ENCODE measurements at places on chromosomes 11 and 22. TPM values are rescaled to one million over a fixed set of nuclear protein-coding genes. Genes with fewer than 3 reads are reported as not detected.

Gene TCN1
- not detected for total RNA-seq

Gene OR51B4
- total RNA-seq = not detected

Gene HOATZ
- total RNA-seq = not detected

Gene TSKU
- total RNA-seq = 3.0 TPM

Gene CD248
- total RNA-seq = under 0.01 TPM

Gene KRTAP5-10
- not detected for total RNA-seq

Gene OR56B1
- not detected for total RNA-seq

Gene GDPD5
- 21.0 TPM for total RNA-seq

Gene PDGFB
- 47.0 TPM for total RNA-seq

Gene KCNJ11
- 0.64 TPM for total RNA-seq

Gene BTBD18
- total RNA-seq = not detected

Gene OR5J2
- total RNA-seq = not detected

Gene CDC42EP1
- total RNA-seq = 6.8 TPM

Gene TP53I11
- 28.8 TPM for total RNA-seq

Gene DEPDC7
- under 0.01 TPM for total RNA-seq

Gene MPPED1
- total RNA-seq = not detected

Gene RIBC2
- total RNA-seq = 0.39 TPM

Gene SORL1
- under 0.01 TPM for total RNA-seq

Gene TSSK2
- not detected for total RNA-seq

Gene LRRC74B
- total RNA-seq = not detected

Gene PGR
- under 0.01 TPM for total RNA-seq

All from dermis microvascular lymphatic vessel endothelial cell (primary cell).